ENCODE measurements at places on chromosomes 6 and 20.

- no peak for DNase-seq
These were observed 10.5 kb downstream of the ZNFX1 start for GRCh38 chr20:49267327-49267726.

DNA sequence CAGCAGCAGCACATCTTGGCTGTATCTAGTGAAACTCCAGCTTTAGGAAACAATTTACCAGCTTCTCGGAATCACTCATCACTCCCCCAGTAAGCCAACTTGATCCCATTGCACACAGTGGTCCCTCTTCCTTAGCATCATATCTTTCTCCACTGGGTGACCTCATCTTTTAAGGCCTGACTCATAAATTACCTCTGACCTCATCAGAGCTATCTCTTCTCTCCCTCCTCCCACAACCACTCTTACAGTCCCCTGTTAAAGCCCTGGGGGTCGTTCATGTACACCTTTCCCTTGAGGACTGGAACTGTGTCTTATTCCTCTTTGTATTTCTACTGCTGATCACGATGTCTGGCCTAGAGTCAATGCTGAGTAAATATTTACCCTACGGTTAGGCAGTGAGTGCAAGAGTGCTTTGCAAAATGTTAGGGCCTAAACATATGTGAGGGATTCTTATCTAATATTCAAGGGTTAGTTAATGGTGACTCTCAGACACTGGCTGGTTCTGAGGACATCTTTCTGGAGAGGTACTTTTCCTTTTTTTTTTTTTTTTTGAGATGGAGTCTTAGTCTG, 187.2 kb downstream of the LRFN2 start:
- no peak for DNase-seq

GRCh38 chr6:83370567-83370966, 60.3 kb downstream of the ME1 start:
- no peak for DNase-seq

- no peak for DNase-seq
These were observed 67.0 kb downstream of the CHD6 start for GRCh38 chr20:41551011-41551705.

DNA sequence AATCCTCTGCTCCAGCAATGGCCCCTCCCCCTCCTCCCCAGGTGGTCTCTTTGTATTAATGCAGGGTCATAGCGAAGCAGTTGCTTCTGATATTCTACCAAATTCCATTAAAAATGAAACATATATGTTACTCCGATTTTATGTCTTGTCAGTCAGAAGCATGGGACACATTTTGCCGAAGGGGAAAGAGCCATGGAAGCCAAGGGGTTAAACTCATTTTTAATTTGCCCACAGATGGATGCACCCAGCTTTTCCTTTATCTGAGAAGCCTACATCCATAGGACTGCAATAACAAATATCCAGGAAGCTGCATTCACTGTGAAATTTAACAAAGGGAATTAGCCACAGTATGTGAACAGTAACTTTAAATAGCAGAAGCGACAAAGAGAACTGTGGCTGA, 688.2 kb downstream of the QKI start:
- DNase-seq, result no peak

DNA sequence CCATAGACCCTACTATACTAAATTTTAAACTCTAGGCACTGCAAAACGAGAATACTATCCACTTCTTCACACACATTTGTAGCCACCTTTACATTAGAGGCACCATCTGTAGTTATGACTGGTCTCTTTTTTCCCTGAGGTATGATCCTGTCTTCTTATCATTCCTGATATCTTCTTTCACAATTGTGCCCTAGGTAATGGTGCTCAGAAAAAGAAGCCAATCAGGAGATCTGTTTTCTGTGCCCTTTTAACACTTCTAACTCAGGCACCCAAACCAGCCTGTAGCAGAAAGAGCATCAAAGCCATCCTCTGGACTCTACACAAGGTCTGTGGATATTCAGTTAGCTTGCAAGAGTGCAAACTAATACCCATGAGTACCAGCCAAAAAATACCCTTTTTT, 149.7 kb upstream of the SGK1 start:
- no peak for DNase-seq

DNA sequence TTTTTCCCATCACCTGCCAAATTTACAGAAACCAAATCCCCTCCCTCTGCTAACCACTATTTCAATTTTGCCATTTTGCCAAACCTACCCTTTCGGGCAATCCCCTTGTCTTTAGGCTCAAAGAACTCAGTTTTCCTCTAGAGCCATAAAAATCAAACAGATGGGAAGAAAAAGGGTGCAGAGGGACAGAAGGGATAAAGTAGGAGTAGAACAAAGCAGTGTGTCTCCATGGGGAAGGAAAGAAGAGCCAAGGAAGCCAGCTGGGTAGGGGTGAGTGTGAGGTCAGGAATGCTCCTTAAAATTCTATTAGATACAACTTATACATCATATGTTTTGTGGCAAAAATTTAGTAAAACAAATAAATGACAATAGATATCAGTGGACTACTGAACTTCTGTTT, 316.5 kb downstream of the BTBD9 start:
- no peak for DNase-seq

DNA sequence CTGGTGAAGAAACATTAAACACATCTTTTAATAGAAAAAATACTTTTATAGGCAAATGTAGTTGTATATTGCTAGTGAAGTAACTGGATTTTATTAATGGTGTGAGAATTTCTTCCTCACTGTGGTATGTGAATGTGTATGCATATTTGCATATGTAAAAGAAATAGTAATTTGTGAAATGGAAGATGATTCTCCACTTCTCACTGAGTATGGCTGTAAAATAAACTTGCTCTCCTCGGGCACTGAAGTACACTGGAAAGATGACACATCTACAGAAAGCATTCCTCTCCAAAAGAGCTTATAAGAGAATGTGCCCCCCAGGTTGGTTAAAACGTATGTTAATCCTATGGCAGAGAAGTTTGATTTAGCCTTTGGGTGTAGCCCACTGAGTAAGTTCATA, 155.5 kb downstream of the LPA start:
- DNase-seq, result no peak

- DNase-seq, result no peak
These were observed 19.1 kb downstream of the SYNJ2 start for GRCh38 chr6:158000530-158001307.

- no peak for DNase-seq
These were observed 586 bp upstream of the HMGA1 start for GRCh38 chr6:34236131-34236442.

DNA sequence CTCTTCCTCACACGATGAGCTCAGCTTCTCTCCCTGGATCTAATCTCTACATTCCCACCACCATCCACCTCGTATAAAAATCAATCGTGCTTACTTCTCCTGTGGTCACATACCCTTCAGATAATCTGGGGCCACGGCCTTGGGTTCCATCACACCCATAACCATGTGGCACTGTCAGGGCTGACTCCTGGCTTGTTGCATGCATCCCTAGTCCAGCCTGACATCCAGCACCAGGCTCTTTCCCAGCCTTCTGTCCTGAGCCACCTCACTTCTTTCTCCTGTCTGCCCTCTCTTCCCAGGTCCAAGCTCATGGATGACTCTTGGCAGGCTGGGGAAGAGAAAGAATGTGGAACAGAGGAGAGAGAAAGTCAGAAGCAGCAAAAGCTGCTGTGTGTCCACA, 199.8 kb downstream of the BACH2 start:
- no peak for DNase-seq

DNA sequence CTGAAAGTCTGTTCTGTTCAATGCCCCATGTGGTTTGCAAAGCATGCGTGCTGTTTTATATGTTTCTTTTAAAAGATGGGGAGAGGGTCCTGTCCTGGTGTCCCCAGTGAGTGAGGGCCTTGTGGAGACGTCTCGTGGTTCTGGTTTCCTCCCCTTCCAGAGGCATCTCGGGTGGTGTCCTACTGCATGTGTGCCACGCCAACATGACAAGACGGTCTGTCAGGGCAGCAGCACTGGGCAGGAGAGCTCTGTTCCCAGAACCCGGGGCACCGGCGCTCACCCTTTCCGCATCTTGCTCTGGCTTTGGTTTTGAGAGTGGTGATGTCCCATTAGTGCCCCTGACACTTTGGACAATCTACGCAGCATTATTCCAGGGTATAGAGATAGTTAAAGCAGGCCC, 275.6 kb downstream of the CDH4 start:
- no peak for DNase-seq

- no peak for DNase-seq
These were observed 235.2 kb downstream of the LRFN2 start for GRCh38 chr6:40352006-40352405.

GRCh38 chr6:75830959-75831885, 82.2 kb downstream of the MYO6 start:
- DNase-seq, result no peak

- no peak for DNase-seq
These were observed 2.1 kb downstream of the KIAA1586 start for GRCh38 chr6:57048577-57048976.

DNA sequence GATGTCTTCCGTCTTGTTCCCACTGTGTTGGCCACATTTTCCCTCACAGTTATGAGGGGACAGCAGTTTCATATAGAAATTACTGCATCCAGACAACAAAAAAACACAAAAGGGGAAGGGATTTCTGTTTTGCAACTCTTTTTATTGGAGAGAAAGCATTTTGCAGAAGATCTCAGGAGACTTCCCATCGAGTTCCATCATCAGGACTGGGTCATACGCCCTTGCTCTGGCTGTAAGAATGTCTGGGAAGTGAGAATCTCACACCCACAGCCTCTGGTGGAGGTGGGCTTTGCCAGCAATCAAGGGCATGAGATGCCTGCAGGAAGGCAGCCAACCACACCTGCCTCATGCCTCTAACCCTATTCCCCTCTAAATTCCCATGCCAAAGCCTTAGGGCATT, 5.8 kb upstream of the IGF2R start:
- no peak for DNase-seq

- DNase-seq, result no peak
These were observed 180.4 kb downstream of the DLL1 start for GRCh38 chr6:170110201-170111140.

DNA sequence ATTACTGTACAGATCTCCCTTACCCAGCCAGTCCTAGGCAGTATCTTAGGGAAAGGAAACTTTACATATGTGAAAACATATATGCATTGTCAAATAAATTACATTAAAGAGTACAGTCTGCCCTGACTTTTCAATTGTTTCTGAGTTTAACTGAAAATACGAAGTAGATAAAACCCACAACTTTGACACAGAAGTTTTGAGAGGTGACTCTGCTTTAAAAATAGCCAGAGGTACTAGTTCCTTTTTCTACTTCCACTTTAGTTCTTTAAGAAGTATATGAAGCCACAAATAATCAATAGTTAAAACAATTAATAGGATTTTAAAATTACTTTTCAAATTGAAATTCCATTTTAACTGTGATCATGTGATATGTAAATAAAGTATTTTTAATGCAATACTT, 62.9 kb downstream of the BMP5 start:
- DNase-seq, result no peak

DNA sequence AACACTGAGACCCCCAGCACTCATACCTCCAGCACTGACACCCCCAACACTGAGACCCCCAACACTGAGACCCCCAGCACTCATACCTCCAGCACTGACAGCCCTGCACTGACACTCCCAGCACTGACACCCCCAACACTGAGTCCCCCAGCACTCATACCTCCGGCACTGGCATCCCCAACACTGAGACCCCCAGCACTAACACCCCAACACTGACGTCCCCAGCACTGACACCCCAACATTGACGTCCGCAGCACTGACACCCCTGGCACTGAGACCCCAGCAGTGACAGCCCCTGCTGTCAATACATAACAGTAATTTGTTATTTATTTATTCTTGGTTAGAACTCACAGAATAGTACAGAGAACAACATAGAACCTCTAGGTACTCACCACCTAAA, 58.0 kb downstream of the ERMARD start:
- no peak for DNase-seq

DNA sequence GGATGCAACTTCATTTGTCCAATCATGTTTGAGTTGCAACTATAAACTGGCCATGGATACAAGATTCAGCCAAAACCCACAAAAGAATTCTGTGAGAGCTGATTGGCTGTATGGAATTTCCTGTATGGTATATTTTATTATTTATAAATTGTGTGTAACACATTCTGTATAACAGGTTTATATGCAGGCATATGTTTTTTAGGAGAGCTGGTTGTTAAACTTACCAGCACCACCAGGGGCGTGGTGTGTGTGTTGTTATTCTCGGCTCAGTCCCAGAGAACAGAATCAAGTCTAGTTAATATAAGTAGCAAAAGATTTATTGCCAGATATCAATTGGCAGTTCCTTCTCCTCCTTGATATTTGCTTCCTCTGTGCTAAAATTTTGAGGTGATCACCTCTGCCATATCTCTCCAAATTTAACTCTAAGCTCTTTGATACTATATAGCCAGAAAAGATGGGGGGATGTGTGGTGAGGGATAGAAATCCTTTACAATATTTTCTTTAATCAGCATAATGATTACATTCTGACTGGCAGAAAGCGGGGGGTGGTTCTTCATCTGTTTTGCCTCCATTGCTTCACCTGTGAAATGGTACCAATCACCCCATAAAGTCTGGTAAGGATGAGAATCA, 22.9 kb downstream of the CNBD2 start:
- peak; percentile 54 for DNase-seq

DNA sequence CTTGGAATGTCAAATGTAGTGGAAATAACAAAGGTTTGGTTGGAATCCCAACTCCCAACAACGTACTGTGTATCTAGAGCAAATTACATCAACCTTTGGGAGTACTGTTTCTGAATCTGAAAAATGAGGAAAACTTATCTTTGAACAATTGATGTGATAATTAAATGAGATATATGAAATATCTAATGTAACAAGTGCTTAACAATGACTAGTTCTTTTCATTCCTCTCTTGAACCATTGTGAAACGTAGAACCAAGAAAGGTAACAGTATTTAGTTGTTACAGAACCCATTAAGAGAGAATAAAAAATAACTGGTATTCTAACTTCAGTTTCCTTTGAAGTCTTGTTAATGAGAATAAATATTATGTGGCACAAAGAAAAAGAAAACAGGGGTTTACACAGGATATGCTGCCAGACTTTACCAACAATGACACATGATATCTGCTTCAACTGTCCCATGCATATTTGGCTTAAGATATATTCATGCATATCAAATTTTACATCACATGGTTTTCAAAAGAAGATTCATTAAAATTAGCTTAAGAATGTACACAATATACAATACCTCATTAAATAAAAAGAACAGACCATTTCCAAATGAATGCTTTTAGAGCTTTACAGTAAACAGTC, 111.8 kb downstream of the ATG5 start:
- no peak for DNase-seq

DNA sequence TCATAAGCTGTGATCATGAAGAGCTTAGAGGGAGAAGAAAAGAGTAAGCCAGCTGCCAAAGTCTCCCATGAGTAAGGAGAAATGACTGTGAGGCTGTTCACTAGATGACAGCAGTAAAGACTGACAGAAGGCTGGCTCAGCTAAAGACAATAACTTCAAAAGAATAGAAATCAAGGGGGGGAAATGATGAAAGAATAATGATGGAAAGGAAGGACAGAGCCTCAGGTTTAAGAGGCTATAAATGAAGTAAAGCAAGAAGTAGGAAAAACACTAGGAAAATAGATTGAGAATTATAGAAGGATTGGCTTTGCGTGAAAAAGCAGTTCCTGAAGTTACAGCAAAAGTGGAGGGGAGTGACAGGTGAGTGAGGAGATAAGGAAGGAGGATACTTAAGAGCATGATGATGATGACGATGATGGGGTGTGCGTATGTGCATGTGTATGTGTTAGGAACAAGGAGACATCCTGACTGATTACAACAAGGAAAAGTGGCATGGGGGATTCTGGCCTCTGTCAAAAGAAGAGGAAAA, 48.2 kb downstream of the HBS1L start:
- DNase-seq, result no peak
